ENCODE measurements at places on chromosomes 16 and 17.

- DNase-seq = no peak
These were observed 66.4 kb downstream of the NDEL1 start for GRCh38 chr17:8502126-8502525.

DNA sequence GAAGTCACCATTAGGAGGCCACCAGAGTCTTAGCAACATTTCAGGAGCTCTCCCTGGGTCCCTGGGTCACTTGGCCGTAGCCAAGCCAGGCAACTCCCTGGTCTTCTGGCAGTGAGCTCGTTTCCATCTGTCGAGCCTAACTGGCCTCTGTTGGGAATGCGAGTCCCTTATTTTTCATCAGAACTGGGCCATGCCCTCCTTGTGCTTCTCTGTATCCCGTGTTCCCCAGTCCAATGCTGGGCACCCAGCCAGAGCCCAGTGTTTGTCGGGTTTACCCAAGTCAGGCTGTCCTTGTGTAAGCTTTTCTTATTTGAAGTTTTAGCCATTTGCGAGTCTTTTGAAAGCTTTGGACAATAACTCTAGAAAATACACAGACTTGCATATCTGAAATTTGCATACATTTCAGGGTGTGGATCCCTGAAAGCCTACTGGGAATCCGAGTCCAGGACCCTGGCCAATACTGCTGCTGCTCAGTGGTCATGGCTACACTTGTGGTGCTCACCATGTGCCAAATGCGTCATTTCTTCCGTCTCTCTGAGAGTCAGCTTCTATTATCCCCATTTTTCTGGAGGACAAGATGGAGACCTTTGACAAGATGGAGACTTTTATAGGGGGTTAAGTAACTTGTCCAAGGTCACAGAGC is 81.6 kb upstream of the LGALS9 start:
- DNase-seq = peak; percentile 70

GRCh38 chr17:45676695-45677094 is 107.4 kb upstream of the CRHR1 start:
- DNase-seq = no peak

- no peak for DNase-seq
These were observed 1.5 kb upstream of the WFIKKN1 start for GRCh38 chr16:629185-629832.

- DNase-seq = no peak
These were observed 6.3 kb downstream of the CREBBP start for GRCh38 chr16:3874242-3874641.

GRCh38 chr17:76493505-76494167 is 7.6 kb downstream of the RHBDF2 start:
- no peak for DNase-seq

GRCh38 chr16:87953308-87954215 is 2.3 kb downstream of the BANP start:
- DNase-seq = no peak

DNA sequence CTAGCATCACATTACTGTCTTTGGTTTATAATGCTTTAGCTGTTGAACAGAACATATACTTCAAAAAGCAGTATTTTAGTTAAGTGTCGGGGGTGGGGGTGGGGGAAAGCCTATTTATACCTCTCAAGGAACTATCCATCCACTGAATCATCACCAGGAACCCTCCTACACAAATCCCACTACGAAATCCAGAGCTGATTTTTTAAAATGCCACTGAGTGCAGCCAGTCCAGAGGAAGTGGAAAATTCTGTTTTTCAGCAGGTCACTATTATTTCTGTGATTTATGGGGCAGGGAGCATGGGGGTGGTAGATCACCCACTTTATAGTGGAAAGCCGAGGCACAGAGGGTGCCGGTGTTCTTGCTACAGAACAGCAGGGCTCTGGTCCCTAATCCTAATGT is 284.1 kb downstream of the SOX9 start:
- peak; percentile 54 for DNase-seq

- DNase-seq = no peak
These were observed 345.8 kb downstream of the SOX9 start for GRCh38 chr17:72466606-72467005.

DNA sequence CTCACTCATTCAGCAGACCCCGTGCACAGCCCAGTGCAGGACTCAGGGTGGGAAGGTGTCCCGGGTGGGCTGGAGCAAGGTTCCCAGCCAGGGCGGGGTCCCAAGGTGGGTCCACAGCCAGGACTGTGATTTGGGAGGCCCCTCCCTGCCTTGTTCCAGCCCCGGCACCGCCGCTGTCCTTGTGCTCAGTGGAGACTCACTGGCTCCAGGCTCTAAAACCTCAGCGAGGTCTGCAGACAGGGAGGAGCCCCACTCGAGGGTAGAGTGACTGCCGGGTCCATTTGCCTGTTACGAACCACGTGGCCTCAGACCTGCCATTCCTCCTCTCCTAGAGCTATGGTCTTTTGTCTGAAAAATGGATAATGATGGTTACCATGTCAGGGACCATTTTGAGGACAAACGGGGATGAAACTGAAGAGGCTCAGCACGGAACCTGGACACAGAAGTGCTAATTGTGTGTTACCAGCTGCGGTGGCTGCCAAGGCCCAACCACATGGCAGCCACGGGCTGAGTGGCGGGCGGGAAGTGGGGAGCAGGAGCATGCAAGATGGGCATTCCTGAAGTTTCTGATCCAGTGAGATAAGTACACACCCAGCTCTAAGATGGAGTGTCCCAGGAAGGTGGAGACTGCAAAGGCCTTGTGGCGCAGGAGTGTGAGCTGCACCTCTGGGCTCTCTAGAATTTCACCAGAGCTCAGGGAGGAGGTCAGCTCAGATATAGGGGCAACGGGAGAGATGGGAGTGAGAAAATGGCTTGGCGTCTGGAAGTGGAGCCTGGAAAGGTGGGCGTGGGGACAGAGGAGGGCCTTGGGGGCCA is 317.6 kb downstream of the SEC14L1 start:
- no peak for DNase-seq

DNA sequence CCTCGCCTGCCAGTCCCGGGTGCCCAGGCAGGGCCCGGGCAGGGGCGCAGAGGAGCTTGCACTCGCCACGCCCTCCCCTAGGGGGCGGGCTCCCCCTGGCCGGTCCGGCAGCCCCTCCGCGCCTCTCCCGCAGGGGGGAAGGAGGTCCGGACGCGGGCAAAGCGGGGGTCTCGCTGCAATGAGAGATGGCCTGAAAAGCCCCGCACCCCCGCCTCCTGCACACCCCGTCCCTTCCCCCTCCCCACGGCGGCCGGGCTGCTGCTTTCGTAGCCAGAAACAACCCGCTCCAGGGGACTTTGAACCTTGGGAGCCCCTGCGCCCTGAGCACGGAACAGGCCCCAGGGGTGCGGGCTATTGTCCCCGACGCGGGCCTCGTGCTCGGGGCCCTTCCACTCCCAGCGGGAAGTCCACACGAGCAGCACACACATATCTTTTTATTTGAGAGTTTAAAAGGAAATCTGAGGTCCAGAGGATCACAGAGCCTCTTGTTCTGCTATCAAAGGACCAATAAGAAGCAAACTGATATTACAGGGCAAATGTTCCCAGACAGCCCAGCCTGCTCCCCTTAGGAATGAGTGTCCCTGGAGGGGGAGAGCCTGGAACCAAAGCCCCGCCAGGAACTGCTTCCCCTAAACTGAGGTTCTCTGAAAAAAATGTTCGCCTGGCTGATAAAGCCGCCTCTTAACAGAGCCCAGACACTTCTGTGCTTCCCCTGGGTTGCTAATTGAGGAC is 5.8 kb upstream of the CBX4 start:
- DNase-seq = peak; percentile 22

DNA sequence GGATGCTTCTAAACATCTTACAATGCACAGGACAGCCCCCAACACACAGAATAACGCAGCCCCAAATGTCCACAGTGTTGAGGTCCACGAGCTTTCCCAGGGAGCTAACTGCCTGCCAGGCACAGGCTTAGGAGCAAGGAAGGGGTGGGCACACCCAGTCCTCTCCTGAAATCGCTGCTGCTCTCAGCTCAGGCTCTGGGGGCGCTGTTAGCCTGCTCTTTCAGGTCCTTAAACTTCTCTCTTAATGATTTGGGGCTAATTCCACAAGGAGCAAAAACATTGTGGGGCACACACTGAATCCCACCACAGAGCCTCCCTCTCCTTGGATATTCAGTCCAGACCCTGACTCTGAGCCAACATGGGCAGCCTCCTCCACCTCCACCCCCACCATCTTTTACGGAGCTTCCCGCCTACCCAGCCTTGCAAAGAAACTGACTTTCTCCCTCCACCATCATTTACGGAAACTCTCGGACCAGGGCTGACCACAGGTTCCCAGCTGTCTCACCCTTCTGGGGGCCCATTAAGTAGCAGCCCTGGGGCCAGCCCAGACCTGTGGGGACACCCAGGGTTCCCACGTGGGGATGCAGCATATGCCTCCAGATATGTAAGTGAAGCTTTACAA is 1.1 kb downstream of the CD300H start:
- DNase-seq = peak; percentile 14

- no peak for DNase-seq
These were observed 5.6 kb upstream of the NOTUM start for GRCh38 chr17:81966343-81967243.

- DNase-seq = no peak
These were observed 3.8 kb downstream of the MPV17L start for GRCh38 chr16:15399317-15399716.

DNA sequence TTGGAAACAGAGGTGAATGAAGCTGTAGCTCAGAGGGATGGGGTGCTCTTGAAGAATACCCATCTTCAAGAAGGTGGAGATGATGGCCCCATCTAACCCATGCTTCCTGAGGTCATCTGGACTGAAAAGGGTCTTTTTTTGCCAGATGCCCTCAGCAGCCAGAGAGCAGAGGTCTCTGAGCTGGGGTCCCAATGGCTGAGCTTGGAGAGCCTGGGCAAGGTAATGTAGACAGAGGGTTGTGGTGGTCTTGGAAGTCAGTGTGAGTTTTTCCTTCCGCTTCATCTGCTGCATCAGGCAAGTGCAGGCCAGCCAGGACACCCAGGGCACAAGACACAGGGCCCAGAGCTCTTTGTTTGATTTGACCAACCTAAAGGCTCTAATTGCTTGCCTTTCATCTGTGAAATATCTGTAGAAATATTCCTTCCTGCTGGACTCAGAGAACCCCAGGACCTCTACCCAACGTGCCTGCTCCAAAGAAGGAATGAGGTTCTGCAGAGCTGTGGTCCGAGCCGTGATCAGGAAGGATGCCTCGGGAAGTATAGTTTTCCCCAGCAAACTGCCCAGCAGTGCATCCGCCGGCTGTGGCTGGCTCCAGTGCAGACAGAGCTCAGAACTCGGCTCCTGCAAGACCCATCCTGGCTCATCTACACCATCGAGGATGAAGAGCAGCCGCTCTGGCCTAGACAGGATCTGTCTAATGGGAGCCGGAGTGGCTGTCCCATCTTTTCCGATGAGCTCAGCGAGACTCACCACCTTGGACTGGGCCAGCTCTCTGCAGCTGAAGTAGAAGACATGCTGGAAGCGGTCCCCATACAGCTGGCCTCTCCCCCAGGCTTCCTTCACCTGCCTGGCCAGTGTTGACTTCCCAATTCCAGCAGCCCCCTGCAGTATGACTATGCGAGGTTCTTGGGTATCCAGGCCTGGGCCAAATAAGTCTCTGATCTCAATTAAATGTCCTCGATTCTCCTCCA is 25.2 kb downstream of the NLRP1 start:
- no peak for DNase-seq

GRCh38 chr16:89300311-89300975 is 82.9 kb downstream of the ZNF778 start:
- DNase-seq = peak; percentile 80

GRCh38 chr17:40791787-40792436 is 7.8 kb downstream of the KRT28 start:
- peak; percentile 66 for DNase-seq

DNA sequence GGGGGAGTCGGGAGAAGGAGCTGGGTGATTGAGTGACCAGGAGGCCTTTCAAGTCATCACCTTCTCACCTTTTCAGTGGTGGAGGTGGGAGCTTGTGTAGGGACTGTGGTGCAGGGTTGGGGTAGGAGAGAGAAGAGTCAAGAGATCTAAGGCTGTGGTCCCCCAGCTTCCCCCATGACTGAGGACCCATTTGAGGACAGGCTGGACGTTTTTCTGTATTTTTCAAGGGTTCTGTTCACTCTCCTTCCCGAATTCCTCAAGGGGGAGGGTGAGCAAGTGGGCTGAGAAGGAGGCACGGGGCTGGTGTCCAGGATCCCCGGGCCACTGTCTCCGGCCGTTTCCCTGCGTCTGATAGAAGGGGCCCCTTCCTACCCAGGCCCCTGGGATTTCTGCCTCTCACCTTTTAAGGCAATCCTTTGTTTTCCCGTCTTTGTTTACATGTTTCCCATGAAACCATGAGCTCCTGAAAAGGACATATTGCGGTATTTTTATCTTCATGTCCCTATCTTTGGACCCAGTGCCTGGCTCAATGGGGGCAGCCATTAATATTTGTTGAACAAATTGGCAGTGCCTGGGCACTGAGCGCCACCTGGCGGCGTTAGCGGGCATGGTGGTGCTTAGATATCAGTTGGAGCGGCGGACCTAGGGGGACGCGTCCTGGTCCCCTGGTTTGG is 9.2 kb upstream of the CD300A start:
- DNase-seq = peak; percentile 67

DNA sequence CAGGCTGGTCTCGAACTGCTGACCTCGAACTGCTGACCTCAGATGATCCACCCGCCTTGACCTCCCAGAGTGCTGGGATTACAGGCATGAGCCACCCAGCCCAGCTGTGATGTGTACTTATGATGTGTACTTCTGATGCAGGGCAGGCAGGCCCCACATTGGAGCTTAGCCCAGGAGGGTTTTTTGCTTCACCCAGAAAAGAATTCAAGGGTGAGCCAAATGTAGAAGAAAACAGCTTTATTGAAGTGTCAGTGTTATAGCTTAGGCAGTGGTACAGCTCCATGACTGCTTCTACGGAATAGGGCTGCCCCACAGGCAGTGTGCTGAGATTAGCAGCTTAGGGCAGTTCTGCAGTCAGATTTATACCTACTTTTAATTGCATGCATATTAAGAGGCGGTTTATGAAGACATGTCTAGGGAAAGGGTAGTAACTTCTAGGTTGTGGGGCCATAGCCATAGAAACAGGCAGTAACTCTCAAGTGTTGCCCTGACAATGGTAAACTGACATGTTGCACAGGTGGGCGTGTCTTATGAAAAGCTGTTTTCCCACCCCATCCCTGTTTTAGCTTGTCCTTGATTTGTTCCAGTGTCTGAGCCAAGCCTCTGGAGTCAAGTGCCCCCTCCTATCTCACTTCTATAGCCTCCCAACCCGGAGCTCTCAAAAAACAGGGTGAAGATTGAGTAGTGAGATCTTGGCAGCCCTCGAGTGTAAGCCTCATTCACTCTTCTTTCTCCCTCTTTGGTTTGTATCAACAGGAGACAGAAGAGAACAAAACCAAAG is 24.1 kb upstream of the POLR3E start:
- peak; percentile 52 for DNase-seq

DNA sequence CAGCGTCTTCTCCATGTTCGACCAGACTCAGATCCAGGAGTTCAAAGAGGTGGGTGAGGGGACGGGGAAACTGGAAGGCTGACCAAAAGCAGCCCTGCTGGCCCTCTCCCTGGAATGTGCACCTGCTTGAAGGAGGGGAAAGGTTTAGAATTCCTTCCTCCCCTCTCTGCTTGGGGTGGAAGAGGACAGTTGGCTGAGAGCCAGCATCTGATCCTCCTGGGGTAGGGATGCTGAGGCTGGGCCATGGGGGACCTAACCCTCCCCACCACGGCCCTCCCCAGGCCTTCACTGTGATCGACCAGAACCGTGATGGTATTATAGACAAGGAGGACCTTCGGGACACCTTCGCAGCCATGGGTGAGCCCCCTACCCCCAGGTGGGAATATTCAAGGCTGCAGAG is 1.3 kb downstream of the MYL11 start:
- DNase-seq = no peak

- no peak for DNase-seq
These were observed 20.5 kb downstream of the TMEM100 start for GRCh38 chr17:55702150-55702549.

GRCh38 chr16:81646561-81646960 is 132.5 kb upstream of the PLCG2 start:
- no peak for DNase-seq

All from fibroblast of the aortic adventitia (primary cell).